ENCODE measurements at places on chromosomes 2 and 18. TPM values are rescaled to one million over a fixed set of nuclear protein-coding genes. Genes with fewer than 3 reads are reported as not detected.
A peak's percentile ranks its signal among the peaks of the same experiment; 100 is the strongest.

DNA sequence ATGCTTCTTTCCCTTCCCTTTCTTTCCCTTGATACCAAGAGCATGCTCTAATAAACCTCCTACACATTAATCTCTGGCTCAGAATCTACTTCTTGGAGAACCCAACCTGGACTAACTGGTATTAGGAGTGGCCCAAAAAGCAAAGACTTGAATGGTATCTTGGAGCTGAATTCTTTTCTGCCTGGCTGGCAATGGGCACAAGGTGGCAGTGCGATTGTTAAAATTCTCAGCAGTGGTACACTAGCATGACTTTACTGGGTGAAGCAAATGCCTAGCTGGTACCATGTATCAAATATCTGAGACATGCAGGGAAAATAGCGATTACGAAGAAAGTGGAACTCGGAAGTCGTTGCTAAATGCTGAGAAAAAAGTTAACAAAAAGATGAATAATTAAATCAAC, 376.1 kb downstream of the XIRP2 start:
- no peaks in the 10 kb centered on the region for H3K27me3 ChIP-seq
- no peak overlapping the region for H3K4me3 ChIP-seq
- H3K27ac ChIP-seq, result no peak overlapping the region
- no peak for DNase-seq

GRCh38 chr2:191862156-191862775, 15.4 kb upstream of the CAVIN2 start:
- no peaks in the 10 kb centered on the region for H3K27me3 ChIP-seq
- H3K27ac ChIP-seq, result no peak overlapping the region
- DNase-seq, result no peak
- no peaks in the 10 kb centered on the region for H3K36me3 ChIP-seq
- H3K4me3 ChIP-seq, result no peak overlapping the region
- no peaks in the 10 kb centered on the region for H3K4me1 ChIP-seq

C2orf81 gene
- 10.3 TPM for total RNA-seq

DNA sequence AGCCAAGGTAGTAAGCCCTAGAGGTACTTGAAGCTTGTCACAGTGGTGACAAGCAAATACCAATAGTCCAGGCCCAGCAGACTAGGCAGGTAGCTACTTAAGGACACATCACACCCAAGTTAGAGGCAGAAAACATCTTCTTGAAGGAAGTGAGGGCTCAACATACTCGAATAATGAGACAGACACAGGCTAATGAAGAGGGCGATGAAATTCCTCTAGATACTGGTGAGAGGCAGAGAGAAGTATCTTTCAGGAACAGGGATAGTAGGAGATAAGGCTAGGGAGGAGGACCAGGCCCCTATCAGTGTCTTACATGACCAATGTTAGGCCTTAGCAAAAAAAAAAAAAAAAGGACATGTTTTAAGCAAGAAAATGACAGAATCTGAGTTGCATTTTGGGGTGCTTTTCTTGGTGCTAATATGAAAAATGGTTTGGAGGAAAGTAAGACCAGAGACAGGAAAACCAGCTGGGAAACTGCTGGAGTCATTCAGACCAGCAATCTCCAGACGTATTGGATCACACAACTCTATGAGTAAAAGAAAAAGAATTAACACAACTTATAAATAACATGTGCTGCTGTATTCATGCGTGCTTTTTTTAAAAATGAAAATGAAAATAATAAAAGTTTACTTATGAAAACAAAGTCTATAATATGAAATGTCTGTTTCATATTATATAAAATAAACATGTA, 37.7 kb downstream of the COBLL1 start:
- H3K27me3 ChIP-seq, result no peaks in the 10 kb centered on the region
- H3K4me1 ChIP-seq, result no peaks in the 10 kb centered on the region
- peak overlapping the region; percentile 75 for H3K27ac ChIP-seq
- H3K36me3 ChIP-seq, result no peaks in the 10 kb centered on the region

- no peak overlapping the region for H3K4me3 ChIP-seq
- H3K27ac ChIP-seq, result no peak overlapping the region
- H3K4me1 ChIP-seq, result no peaks in the 10 kb centered on the region
- no peak for DNase-seq
These were observed 74.1 kb downstream of the MAPK4 start for GRCh38 chr18:50633992-50634391.

CRYGC gene
- total RNA-seq, result not detected

Measured in ascending aorta (tissue), 2 donors.